ENCODE measurements at places on chromosomes 11 and 22. TPM values are rescaled to one million over a fixed set of nuclear protein-coding genes. Genes with fewer than 3 reads are reported as not detected.

- DNase-seq = no peak
Measured at GRCh38 chr22:49404576-49405241, 423.0 kb downstream of the BRD1 start.

OR51E1 gene
- 2.6 TPM for polyA plus RNA-seq

DNA sequence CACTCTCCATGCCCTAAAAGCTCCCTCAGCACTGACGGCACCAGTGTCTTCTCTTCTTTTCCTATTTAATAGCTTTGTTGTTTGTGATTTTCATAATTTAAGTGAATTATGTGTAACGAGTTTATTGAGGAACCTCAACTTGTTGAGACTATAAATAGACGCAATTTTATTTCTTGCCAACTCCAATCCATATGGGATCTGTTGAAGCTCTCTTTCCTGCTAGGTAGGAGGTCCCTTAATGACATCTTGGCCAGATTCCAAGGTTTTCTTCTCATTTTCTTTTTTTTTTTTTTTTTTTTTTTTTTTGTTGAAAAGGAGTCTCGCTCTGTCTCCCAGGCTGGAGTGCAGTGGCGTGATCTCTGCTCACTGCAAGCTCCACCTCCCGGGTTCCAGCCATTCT, 14.2 kb downstream of the RTL6 start:
- DNase-seq = no peak

GRCh38 chr11:103978616-103979595, 57.5 kb upstream of the DDI1 start:
- DNase-seq = no peak

INPP5J gene
- 1.9 TPM for polyA plus RNA-seq

DNA sequence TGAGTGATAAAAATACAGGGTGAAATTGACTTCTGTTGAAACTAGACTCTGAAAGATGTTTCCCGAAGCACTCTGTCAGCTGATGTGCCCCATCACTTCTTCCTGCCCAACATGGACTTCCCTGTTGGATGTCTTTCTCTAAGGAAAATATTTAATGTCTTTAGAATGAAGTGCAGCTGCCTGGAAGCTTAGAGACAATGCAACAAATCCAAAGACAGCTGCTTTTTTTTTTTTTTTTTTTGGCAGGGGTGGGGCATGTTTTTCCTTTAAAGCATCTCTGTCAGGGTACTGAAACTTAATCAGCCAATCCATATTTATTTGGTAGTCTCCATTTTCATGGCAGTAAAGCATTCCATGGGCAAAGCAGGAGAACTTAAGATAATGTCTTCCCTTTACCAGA, 5.9 kb downstream of the JAM3 start:
- DNase-seq = no peak

BARX2 gene
- 0.73 TPM for polyA plus RNA-seq

DNA sequence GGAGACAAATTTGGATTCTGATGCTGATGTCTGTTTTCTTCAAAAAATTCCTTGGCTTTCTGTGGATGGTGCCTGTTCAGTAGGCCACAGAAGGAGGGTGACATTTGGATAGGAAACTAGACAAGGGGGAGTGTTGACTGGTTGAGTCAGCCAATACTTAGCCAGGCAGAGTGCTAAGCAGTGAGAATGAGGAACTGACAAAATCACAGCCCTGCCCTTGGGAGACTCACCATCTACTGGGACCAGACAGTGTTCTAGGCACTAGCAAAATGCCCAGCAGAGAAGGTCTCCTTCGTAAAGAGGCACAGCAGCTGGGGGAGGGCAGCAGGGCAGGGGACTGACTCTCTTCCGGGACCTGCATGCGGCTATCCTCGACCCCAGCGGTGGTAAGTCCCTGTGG, 190.2 kb downstream of the DSCAML1 start:
- DNase-seq = no peak

GRCh38 chr22:23884140-23884539, 10.0 kb upstream of the MIF start:
- DNase-seq = no peak

GRCh38 chr11:134505125-134505524, 93.1 kb upstream of the B3GAT1 start:
- no peak for DNase-seq

RASL10A gene
- polyA plus RNA-seq = 0.39 TPM

CYTH4 gene
- polyA plus RNA-seq = 3.4 TPM

BACE1 gene
- 58.7 TPM for polyA plus RNA-seq

CD6 gene
- 1.6 TPM for polyA plus RNA-seq

GRCh38 chr11:103528596-103528995, 419.4 kb downstream of the DYNC2H1 start:
- DNase-seq = no peak

GRCh38 chr11:78975081-78975480, 400.4 kb upstream of the NARS2 start:
- DNase-seq = no peak

- no peak for DNase-seq
Measured at GRCh38 chr11:9267680-9268079, 2.5 kb upstream of the DENND5A start.

KCNK4 gene
- 0.16 TPM for polyA plus RNA-seq

GRCh38 chr22:48464246-48464645, 1363.4 kb downstream of the BRD1 start:
- no peak for DNase-seq

DNA sequence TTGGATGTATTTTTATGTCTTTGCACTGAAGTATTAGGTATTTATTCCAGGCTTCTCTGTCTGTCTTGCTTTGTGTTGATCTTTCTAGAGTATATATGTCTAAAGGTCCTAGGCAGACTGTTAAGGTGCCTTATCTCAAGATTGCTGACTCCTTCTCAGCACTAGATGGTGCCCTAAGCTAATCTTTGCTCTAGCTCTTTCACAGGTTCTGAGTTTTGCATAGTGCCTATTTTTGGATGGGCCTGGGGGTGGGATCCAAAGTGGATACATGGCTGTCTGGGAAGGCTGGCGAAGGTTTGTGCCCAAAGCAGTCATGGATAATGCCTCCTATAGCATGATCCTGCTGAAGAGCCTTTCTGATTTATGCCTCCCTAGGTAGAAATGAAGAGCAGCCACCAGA, 154.9 kb downstream of the TRPC6 start:
- no peak for DNase-seq

DNA sequence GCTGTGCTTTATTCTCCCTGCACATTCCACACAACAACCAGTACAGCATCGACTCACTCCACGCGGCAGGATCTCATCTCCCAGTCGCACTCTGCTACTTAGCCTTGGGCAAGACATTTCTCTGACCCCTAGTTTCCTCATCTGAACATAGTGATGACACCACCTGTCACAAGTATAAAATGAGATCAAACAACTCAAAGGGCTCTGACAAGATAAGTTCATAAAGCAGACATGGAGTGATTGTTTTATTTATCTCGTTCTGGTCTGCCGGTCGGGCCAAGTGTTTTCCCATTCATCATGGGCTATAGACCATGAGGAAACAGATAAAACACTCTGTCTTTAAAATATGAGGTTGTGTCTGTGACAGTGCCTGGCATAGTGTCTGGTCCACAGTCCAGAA, 35.0 kb downstream of the DSCAML1 start:
- no peak for DNase-seq

DNA sequence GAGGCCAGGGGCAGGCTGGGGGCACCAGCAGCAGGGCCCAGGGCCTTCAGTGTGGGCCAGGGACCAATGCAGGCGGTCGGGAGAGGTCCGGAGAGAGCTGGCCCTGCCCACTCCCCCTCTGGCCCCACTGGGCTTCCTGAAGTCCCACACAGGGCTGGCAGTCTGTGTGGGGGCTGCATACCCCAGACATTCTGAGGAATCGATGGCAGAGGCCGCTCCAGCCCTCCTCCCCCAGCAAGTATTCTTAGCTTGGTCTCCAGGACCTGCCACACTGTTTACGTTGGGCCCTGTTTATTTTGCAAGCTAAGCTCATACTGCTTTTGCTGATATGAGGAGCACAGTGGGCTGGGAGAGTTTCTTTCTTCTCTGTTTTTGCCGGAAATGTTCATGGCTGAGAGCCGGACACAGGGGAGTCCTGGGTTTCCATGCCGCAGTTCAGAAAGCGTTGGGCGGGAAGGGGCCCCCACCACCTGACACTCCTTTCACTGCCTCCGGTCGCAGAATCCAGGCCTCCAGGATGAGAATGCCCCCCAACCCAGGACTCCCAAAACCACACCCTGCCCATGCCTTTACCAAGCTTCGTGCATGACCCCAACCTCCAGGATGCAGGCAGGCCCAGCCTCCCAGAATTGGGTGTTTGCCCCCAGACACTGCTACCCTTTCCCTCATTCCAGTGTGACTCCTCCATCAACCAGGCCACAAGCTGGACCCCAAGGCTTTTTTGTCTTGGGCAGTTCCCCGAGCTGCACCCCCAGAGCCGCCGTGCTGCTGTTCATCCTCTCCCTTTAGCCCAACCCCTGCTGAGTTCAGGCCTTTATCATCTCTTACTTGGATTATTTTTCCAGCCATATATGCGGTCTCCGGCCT, 81.8 kb upstream of the KCNQ1OT1 start:
- no peak for DNase-seq

GRCh38 chr11:83272627-83273026, 13.5 kb downstream of the CCDC90B start:
- no peak for DNase-seq

TRIM48 gene
- not detected for polyA plus RNA-seq

VPREB3 gene
- 0.89 TPM for polyA plus RNA-seq

GRCh38 chr11:63488789-63489188, 2.2 kb downstream of the PLAAT5 start:
- DNase-seq = no peak

PRRG4 gene
- polyA plus RNA-seq = 6.6 TPM

DNA sequence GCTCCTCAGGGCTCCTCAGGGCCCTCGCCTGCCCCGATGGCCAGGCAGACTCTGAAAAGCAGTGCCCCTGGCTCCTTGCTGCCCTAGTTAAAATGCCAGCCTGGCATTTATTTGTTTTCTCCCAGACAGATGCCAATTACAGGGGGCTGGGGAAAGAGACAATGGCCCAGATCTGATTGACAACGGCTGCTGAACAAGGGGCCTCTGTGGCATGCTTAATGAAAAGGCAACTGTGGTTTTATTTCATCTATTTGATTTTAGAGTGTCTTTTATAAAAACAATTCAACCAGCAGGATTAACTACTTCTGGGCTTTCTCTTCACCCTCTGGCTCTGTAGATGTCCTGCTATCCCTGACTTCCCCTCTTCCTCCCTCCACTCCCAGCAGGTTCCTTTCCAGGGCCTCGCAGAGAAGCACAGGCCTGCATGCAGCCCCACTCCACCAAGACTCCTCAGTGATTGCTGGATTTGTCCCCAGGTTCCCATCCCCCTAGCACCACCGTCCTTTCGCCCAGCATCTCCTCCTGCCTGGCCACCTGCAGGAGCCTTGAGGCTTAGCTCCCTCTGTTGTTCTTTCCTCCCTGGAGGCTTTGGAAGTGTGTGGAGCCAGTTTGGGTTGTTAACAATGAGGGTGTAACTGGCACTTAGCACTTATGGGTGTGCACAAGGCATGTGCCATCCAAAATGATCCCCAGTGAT, 171.1 kb downstream of the TENM4 start:
- DNase-seq = no peak

PNPLA3 gene
- polyA plus RNA-seq = 0.94 TPM

GRCh38 chr11:11420191-11420898, 67.3 kb upstream of the CSNK2A3 start:
- no peak for DNase-seq

GRCh38 chr11:57277845-57278720, 41.0 kb upstream of the APLNR start:
- peak; percentile 66 for DNase-seq

DNA sequence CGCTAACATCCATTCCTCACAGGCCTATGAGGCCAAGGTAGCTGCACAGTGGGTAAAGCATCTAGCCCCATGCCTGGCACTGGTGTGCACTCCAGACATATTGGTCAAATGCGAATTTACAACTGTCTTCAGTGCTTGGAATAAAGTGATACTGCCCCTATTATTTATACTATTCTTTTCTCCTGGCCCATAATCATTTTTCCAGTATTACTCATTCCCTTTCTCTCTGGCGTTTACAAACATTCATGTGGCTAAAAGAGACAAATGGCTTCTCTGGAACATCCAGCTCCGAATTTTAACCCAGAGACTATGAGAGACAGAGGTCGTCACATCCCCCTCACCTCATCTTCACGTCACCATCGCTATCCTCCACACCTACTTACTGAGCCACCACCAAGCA, 87.2 kb upstream of the PITPNB start:
- no peak for DNase-seq

- no peak for DNase-seq
Measured at GRCh38 chr11:110371084-110371483, 58.7 kb upstream of the FDX1 start.

DNA sequence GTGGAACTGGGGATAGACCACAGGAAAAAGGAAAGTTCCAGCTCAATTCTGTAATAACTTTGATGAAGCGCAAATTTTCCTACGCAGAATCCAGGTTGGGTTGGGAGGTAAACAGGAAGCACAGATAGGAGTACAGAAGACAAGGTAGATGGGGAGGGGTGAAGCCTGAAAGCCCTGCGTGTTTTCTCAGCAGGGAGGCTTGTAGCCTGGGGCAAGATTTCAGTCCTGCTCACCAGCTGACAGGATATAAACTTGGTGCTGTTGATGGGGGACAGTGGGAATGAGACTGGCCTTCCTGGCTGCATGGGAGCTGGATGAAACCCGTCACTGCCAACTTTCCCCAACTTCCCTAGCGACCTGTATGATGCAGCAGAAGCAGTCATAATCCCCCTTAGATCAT, 114.9 kb downstream of the ARHGAP32 start:
- DNase-seq = no peak

DNA sequence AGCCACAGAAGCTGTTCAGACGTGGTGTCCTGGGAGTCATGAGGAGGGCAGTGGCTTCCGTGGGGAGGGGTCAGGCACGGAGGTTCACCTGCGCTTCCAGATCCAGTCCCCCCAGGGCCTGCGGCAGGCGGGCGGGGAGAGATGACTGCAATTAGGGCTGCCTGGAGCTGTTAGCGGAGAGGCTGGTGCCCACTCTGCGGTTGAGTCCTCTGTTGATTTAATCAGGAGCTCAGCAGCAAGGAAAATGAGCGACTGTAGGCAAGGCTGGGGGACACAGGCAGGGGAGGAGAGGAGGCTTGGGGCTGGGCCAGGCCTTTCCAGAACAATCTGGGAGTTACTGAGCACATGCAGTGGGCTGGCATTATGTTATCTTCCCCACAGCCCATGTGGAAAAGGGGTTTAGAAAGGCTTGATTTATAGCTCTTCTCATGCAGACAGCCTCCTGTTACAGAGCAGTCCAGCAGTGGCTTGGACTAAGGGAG, 13.1 kb downstream of the PLCB3 start:
- DNase-seq = no peak

DNA sequence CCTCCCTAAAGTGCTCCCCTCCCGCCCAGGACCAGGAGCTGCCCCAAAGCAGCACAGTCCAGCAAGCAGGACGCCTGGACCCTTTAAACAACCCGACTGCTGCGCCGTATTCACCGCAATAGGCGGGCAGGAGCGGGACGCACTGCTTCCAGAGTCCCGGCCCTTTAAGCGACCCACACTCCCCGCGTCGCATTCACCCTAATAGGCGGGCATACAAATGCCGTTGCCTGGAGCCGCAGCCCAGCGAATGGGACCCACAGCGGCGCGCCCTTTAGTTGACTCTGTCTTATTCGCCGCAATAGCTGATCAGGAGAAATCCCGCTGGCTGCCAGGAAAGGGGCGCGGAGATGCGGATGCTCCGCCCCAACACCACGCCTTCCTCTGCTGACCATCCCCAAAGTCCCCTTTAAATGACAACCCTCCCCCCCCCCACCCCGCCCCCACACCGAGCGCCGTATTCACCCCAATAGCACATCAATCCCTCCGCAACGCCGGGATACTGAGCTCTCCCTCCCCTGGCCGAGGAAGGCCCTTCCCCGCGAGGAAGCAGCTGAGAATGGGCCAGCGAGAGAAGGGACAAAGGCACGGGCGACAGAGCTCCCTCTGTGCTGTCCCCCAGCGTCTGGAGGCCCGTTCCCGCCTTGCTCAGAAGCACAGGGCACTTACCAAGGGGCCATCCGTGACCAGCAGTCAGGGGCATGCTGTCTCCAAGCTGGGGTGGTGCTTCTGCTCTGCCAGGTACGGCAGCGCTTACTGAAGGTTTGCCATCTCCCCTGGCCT, 4.7 kb downstream of the OSBPL5 start:
- peak; percentile 82 for DNase-seq

Measured in left renal pelvis (tissue), 4 donors.